ENCODE measurements at places on chromosomes 2 and 18. TPM values are rescaled to one million over a fixed set of nuclear protein-coding genes. Genes with fewer than 3 reads are reported as not detected.

DNA sequence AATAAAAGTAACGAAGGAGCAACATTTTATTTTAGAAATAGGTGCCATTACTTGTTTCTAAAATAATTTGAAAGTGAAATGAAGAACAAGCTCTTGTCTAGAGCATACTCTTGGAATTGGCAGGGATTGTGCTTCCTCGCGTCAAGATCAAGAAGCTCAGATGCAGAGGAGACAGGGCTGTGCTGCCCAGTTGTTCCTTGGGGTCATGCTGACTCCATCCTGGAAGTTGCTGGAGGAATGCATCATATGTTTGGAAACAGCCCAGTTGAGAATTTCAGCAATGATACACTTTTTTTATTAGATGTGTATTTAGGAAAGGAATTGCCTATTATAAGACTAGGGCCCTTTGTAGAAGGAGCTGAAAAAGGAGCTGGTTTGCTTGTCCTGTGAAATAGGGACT, 17.2 kb downstream of the LTBP1 start:
- DNase-seq: no peak
- H3K27ac ChIP-seq: no peak overlapping the region
- H3K4me1 ChIP-seq: no peaks in the 10 kb centered on the region
- H3K4me3 ChIP-seq: no peak overlapping the region
- H3K36me3 ChIP-seq: no peaks in the 10 kb centered on the region
- no peaks in the 10 kb centered on the region for H3K27me3 ChIP-seq

- no peak overlapping the region for H3K4me3 ChIP-seq
- H3K27ac ChIP-seq: no peak overlapping the region
- no peaks in the 10 kb centered on the region for H3K27me3 ChIP-seq
- H3K36me3 ChIP-seq: no peaks in the 10 kb centered on the region
Observed at GRCh38 chr18:72613534-72613930, 69.4 kb upstream of the CBLN2 start.

DNA sequence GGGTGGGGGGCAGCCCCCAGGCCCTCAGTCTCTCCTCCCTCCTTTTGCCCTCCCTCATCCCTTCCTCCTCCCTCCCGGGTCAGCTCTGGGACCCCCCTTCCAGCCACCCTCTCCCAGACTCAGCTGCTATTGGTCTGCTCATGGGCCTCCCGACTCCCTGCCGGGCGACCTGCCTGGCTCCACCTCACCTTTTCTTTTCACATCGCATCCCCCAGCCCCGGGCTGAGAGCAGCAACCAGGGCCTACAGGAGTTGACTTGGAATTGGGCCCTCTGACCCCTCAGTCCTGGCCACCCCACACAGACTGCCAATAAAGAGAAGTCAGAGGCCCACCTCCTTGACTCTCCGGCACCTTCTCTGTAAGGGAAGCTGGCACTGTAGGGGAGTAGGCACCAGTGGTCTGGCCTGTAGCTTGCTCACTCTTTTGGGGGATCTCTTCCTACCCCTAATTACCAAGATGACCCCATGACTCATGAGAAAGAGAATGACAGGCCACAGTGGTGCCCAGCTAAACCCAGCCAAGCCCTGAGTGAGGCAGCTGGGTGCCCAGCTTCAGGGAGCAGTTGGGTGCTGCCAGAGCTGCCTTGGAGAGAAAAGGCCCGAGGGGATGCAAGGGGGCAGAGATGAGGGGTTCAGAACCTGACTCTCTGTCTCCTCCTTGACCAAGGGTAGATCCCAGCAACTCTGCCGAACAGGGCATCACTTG, 2.0 kb upstream of the ECEL1 start:
- H3K4me3 ChIP-seq: no peak overlapping the region
- no peak for DNase-seq
- H3K36me3 ChIP-seq: no peaks in the 10 kb centered on the region
- no peaks in the 10 kb centered on the region for H3K4me1 ChIP-seq

DNA sequence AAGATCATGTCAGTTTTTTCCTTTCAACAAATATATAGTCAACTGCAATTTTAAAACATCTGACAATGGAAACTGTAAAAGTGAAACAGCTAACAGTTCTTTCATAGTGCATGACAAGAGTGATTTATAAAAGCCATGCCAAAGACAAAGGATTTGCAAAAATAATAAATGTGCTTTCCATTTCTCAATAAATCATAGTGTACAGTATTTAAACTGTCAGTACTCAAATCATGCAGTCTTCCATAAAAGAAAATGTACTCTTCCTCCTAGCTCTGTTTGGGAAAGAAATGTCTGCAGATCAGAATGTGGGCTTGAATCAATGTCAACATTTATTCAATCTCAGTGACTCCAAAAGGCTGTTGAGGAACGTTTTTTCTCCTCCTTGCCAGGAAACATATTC, 131.7 kb upstream of the PDE1A start:
- H3K27me3 ChIP-seq: no peaks in the 10 kb centered on the region
- no peak overlapping the region for H3K27ac ChIP-seq
- H3K4me3 ChIP-seq: no peak overlapping the region

GRCh38 chr2:68359889-68360288, 5.2 kb upstream of the PLEK start:
- no peak overlapping the region for H3K27ac ChIP-seq
- no peaks in the 10 kb centered on the region for H3K36me3 ChIP-seq
- H3K4me1 ChIP-seq: no peaks in the 10 kb centered on the region
- H3K27me3 ChIP-seq: no peaks in the 10 kb centered on the region
- no peak for DNase-seq
- no peak overlapping the region for H3K4me3 ChIP-seq

DNA sequence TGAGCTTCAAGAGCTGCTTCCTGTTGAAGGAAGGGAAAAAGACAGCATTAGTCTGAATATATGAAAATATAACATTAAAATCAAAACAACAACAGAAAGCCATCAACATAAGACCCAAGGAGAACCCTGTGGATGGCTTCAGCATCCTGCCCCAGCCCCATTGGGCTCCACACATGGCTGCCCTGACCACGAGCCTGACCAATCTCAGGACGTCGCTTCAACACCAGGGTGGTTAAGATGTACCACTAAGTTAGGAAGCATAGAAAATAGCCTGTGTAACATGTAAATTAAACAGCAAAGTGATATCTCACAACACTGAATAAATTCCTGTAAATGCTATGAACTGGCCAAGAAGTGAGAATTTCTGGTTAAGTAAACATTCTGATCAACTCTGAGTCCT, 77.2 kb upstream of the CD226 start:
- no peaks in the 10 kb centered on the region for H3K27me3 ChIP-seq
- no peak for DNase-seq
- no peak overlapping the region for H3K27ac ChIP-seq
- H3K36me3 ChIP-seq: no peaks in the 10 kb centered on the region
- no peak overlapping the region for H3K4me3 ChIP-seq
- H3K4me1 ChIP-seq: no peaks in the 10 kb centered on the region

DNA sequence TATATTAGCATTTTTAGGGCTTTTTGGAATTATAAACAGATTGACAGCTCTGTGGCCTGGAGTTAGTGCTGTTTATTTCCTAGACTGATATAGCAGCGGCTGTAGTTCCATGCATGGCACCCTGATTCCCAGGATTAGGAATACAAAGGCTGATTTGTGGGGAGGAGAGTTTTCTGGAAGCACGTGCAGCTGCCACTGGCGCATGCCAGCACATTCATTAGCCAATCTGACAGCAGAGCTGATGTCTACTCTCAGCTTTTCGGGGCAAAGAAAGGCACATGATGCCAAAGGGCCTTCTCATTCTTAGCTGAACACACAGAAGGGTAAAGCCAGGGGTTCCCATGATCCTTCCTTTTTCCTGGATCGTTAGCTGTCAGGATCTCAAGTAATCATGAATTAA, 45.7 kb upstream of the RAPH1 start:
- DNase-seq: no peak
- no peaks in the 10 kb centered on the region for H3K27me3 ChIP-seq
- H3K4me1 ChIP-seq: peaks cover 5% of the 10 kb centered on the region
- no peaks in the 10 kb centered on the region for H3K36me3 ChIP-seq
- no peak overlapping the region for H3K4me3 ChIP-seq

SCYGR1 gene
- total RNA-seq: not detected

ALLC gene
- total RNA-seq: 0.42 TPM

- no peaks in the 10 kb centered on the region for H3K4me1 ChIP-seq
- DNase-seq: no peak
- no peaks in the 10 kb centered on the region for H3K27me3 ChIP-seq
- no peak overlapping the region for H3K27ac ChIP-seq
- no peak overlapping the region for H3K4me3 ChIP-seq
- H3K36me3 ChIP-seq: no peaks in the 10 kb centered on the region
Observed at GRCh38 chr2:56040834-56041233, 117.3 kb upstream of the EFEMP1 start.

MEP1B gene
- 0.70 TPM for total RNA-seq

- peak overlapping the region; percentile 42 for H3K27ac ChIP-seq
- H3K36me3 ChIP-seq: no peaks in the 10 kb centered on the region
- H3K4me1 ChIP-seq: peaks cover 20% of the 10 kb centered on the region
- DNase-seq: peak; percentile 26
Observed at GRCh38 chr2:20592106-20593071, 58.5 kb downstream of the HS1BP3 start.

DNA sequence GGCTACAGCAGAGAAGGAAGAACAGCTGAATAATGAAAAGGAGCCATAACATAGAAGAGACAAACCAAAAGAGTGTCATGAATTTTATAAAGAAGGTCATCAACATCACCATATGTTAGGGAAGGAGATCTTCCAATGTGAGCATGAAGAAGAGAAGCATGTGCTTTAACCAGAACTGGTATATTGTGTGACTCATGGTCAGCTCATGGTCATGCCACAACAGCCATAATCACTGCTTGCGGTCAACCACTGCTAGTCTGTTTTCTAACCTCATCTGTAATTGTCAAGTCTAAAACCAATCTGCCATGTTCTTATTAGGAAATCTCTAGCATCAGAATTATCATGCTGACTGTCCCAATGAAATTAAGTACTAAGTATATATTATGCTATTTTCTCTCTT, 204.1 kb upstream of the VRK2 start:
- H3K4me1 ChIP-seq: no peaks in the 10 kb centered on the region
- no peak overlapping the region for H3K4me3 ChIP-seq
- no peaks in the 10 kb centered on the region for H3K27me3 ChIP-seq
- no peaks in the 10 kb centered on the region for H3K36me3 ChIP-seq
- H3K27ac ChIP-seq: no peak overlapping the region

DNA sequence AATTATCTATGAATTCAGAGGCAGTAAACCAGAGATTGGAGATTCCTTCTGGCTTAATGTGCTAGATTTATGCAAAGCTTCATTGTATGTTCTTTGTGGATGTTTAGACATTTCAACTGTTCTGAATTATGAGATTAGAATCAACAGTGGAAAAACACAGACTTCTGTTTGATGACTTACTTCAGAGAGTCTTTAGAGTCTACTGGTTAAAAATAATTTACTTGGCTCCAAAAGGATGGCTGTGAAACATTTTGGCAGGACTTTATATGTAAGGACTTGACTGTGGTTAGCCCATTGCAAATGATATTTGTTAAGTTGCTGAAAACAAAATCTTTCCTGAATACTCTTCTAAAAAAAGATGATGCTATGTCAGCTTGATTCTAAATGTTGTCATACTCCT, 25.5 kb upstream of the LRRC30 start:
- H3K4me3 ChIP-seq: no peak overlapping the region
- no peaks in the 10 kb centered on the region for H3K4me1 ChIP-seq
- no peak for DNase-seq
- no peaks in the 10 kb centered on the region for H3K27me3 ChIP-seq

DNA sequence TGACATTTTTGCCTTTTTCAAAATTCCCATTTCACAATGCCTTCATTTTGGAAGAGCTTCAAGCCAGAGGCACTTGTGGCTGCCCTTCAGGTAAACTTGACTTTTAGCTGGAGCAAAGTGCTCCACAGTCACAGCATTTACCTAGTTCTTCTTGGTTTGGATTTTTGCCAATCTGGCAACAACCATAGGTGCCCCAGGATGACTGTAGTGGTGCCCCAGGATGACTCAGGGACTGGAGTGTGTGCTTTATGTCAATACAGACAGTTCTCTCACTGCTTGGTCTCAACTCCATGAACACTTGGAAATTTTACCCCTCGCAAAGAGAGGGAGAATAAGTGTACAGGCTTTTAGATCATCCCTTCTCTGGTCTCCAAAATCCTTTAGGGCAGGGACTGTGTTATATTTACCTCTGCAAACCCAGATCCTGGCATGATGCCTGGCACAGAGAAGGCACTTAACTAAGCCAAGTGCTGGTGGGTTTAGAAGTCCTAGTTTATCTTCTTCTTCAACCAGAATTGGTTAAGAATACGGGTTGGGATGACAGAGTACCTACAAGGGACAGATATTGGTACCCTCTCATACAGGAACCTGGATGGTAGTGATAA, 15.3 kb upstream of the PTPN4 start:
- peak overlapping the region; percentile 36 for H3K27ac ChIP-seq
- H3K4me1 ChIP-seq: peaks cover 15% of the 10 kb centered on the region
- H3K36me3 ChIP-seq: no peaks in the 10 kb centered on the region
- peak; percentile 61 for DNase-seq

DNA sequence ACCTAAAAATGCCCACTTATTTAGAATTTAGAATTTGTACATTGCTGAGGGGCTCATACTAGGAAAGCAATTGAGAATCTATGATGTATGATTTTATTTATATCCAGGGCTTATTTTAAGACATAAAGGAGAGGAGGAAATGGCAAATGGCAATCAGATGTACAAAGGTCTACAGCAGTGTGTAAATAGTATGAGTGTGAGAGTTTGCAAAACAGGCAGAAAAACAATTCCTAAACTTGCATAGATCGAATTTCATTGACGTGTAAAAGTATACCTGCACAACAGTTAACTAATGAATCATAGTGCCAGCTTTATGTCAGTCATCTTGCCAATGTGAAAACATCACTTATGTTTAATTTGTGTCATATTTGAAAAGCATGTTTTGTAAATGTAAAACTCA, 718.7 kb upstream of the GCFC2 start:
- no peak overlapping the region for H3K4me3 ChIP-seq
- H3K27ac ChIP-seq: no peak overlapping the region
- no peaks in the 10 kb centered on the region for H3K27me3 ChIP-seq
- DNase-seq: no peak
- no peaks in the 10 kb centered on the region for H3K4me1 ChIP-seq

- no peak overlapping the region for H3K27ac ChIP-seq
- no peaks in the 10 kb centered on the region for H3K4me1 ChIP-seq
- peak; percentile 32 for DNase-seq
- no peaks in the 10 kb centered on the region for H3K27me3 ChIP-seq
- no peaks in the 10 kb centered on the region for H3K36me3 ChIP-seq
Observed at GRCh38 chr18:58466636-58467205, 162.2 kb downstream of the ALPK2 start.

DPYSL5 gene
- not detected for total RNA-seq

- peaks cover 4% of the 10 kb centered on the region for H3K36me3 ChIP-seq
- H3K4me3 ChIP-seq: no peak overlapping the region
- H3K27ac ChIP-seq: no peak overlapping the region
- DNase-seq: no peak
- H3K27me3 ChIP-seq: no peaks in the 10 kb centered on the region
Observed at GRCh38 chr2:112065966-112066365, 10.9 kb downstream of the TMEM87B start.

IGFBP2 gene
- 1,091 TPM for total RNA-seq

Measured in right lobe of liver (tissue), 6 donors.